ENCODE measurements at places on chromosomes 1 and 21.

DNA sequence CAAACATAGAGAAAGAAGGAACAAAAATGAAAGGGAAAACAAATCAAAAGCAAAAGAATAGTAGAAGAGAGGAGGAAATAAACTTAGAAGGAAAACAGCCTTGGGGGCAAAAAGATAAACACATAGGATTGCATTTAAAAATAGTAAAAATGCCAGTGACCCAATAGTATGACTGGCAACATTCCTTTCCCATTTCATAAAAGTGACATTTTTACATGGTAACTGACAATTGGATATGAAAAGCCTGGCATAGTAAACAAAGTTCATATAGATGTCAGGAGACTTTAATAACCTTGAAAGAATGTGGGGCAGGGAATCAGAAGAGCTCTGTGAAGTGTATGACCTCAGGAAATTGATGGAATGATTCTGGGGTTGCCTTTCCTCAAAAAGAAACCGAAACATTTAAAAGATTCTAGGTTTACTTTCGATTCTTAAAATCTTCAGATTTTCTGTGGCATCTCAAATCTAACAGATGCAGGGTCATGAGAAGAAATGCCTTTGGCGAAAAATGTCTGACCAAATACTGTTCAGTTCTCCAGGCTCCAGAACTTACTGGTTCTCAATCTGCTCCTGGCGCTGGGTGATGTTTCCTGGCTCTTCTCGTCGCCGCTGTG is 33.7 kb downstream of the SPTA1 start:
- no peak for DNase-seq

DNA sequence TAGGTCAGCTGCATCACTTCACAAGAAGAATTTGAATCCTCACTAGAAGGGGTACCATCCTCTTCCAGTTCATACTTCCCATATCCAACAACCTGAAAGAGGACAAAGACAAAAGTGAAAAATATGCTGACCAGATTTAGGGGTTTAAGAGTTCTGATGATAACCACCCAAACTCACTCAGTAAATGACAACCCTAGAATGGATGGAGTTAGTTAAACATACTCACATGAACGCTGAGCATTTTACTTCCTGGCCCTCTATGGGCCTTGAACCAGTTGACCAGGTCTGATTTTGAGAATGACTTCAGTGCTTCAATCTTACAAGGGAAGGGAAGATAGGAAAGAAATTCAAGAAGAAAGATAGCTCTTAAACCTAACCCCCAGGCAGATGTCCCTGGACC is 89.2 kb downstream of the NRDC start:
- no peak for DNase-seq

DNA sequence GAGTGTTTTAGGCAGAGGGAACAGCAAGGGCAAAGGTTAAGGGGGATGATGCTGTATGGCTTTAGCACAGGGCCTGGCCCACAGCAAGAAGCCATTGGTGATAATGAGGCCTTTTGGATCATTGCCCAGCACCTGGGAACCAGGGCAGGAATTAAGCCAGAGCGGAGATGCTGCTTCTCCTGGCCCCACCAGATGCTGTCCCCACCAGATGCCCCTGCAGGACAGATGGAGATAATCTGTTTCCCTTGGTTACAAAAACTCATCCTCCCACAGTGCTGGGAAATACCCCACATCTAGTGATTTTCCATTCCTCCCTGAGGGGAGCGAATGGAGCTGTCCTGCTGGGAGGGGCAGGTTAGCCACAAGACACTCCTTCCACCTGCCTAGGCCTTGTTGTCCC is 18.8 kb downstream of the OPRD1 start:
- no peak for DNase-seq

GRCh38 chr1:112244131-112244530 is 151.9 kb upstream of the CTTNBP2NL start:
- DNase-seq = no peak

- no peak for DNase-seq
Observed at GRCh38 chr1:219027146-219027673, 146.5 kb upstream of the LYPLAL1 start.

GRCh38 chr1:87941337-87941946 is 612.8 kb downstream of the LMO4 start:
- no peak for DNase-seq

Data from stimulated activated CD8-positive, alpha-beta memory T cell treated with anti-CD3 and anti-CD28 coated beads, Interleukin-15, amount 100 ng/mL, for 4 hours (primary cell).